T-cell (primary cell): ENCODE measurements at places on chromosomes 7 and 10.
A peak's percentile ranks its signal among the peaks of the same experiment; 100 is the strongest.

- DNase-seq = no peak
- peaks cover 18% of the 10 kb centered on the region for H3K4me1 ChIP-seq
These were observed 60.2 kb downstream of the CHST15 start for GRCh38 chr10:124032971-124033886.

DNA sequence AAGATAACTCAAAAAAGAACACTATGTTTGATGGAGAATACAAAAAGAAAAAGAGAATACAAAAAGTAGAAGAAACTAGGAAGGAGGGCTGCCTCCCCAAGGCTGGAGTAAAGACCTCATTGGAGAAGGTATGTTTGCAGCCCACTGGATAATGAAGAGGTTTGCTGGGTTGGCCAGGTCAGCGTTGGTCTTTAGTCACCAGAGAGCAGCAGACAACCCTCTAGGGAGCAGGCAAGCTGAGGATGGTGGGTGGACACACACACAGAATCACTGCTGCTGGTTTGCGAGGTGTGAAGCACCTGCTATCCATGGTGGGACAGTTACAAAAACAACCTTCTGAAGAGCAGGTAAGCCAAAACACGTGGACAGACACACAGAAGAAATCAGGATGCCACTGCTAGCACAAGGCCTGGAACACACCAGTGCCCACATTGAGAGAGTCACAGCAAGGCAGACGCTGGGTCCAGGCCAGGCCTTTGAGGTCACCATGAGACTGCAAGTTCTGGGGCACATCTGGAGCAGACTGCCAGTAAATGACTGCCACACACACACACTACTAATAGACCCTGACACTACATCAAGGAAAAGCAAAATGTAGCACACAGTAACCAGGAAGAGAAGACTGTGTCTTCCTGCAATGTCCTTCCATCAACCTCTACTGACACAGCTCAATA lies 43.0 kb downstream of the MTERF1 start:
- no peak overlapping the region for H3K4me3 ChIP-seq
- no peaks in the 10 kb centered on the region for H3K36me3 ChIP-seq
- no peak for DNase-seq
- no peak overlapping the region for H3K27ac ChIP-seq

GRCh38 chr10:11610826-11611247 lies 613 bp downstream of the USP6NL start:
- H3K4me3 ChIP-seq = peak overlapping the region; percentile 88
- peaks cover 10% of the 10 kb centered on the region for H3K4me1 ChIP-seq
- peaks cover 5% of the 10 kb centered on the region for H3K27me3 ChIP-seq
- H3K27ac ChIP-seq = no peak overlapping the region

DNA sequence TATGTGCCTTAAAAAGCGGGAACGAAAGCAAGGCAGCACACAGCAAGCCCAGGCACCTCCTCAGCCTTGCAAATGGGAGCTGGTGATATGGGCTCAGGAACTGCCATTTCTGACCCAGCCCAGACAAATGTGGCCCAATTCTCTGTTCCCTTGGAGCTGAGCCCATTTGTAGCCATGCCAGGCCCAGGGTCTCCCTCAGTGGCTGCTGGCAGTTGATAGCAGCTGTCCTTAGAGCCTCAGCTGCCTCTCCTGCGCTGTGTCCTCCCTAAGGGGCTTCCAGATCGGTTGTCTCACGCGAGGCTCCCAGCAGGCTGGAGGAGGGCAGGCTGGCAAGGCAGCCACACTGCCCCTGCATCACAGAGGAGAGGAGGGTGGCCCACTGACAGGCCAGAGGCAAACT lies 275.8 kb downstream of the KCNMA1 start:
- H3K4me1 ChIP-seq = no peaks in the 10 kb centered on the region
- peaks cover 2% of the 10 kb centered on the region for H3K27me3 ChIP-seq
- no peak for DNase-seq
- H3K4me3 ChIP-seq = no peak overlapping the region

DNA sequence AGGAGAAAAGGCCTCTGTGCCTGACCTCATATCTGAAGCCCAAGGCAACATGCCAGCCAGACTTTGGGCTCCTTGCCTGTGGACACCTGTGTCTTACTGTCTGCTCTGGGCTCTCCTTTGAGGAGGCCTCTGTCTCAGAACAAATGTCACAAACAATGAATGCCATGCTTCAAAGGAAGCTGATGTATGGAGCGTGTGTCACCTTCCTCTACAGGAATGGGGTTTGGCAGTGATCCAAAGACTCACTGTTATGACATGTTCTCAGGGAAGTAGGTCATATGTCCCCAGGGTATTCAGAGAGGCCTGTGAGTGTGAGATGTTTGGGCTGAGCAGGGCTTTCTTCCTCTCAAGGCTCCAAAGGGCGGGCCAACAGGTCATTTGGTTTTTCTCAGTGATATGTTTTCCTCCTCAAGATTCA lies 38.4 kb downstream of the PTPRE start:
- peaks cover 8% of the 10 kb centered on the region for H3K27me3 ChIP-seq
- DNase-seq = no peak
- peaks cover 2% of the 10 kb centered on the region for H3K4me1 ChIP-seq
- H3K4me3 ChIP-seq = no peak overlapping the region
- H3K36me3 ChIP-seq = no peaks in the 10 kb centered on the region

DNA sequence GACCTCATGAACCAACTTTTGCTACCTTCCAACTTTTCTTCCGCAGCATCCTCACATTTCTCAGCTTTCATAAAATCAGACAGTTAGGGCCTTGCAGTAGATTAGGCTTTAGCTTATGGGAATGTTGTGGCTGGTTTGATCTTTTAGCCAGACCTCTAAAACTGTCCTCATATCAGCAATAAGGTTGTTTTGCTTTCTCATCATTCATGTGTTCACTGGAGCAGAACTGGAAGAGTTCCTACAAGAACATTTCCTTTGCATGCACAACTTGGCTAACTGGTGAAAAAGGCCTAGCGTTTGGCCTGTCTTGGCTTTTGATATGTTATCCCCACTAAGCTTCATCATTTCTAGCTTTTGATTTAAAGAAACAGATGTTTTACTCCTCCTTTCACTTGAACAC lies 130.0 kb upstream of the LRRTM3 start:
- H3K36me3 ChIP-seq = no peaks in the 10 kb centered on the region
- no peaks in the 10 kb centered on the region for H3K4me1 ChIP-seq
- no peaks in the 10 kb centered on the region for H3K27me3 ChIP-seq
- DNase-seq = no peak
- H3K27ac ChIP-seq = no peak overlapping the region

- H3K27ac ChIP-seq = no peak overlapping the region
- DNase-seq = no peak
- no peaks in the 10 kb centered on the region for H3K4me1 ChIP-seq
These were observed 223.1 kb downstream of the FGFR2 start for GRCh38 chr10:121375172-121375571.

- no peak for DNase-seq
- no peak overlapping the region for H3K27ac ChIP-seq
- H3K4me1 ChIP-seq = no peaks in the 10 kb centered on the region
- H3K36me3 ChIP-seq = no peaks in the 10 kb centered on the region
These were observed 165.3 kb downstream of the PAXIP1 start for GRCh38 chr7:154837622-154838021.

GRCh38 chr10:119006451-119007210 lies 22.9 kb upstream of the NANOS1 start:
- H3K27ac ChIP-seq = no peak overlapping the region
- peaks cover 27% of the 10 kb centered on the region for H3K27me3 ChIP-seq
- H3K36me3 ChIP-seq = no peaks in the 10 kb centered on the region
- H3K4me1 ChIP-seq = no peaks in the 10 kb centered on the region
- no peak overlapping the region for H3K4me3 ChIP-seq

GRCh38 chr7:70159121-70159520 lies 560.8 kb downstream of the AUTS2 start:
- DNase-seq = no peak
- no peak overlapping the region for H3K4me3 ChIP-seq
- H3K36me3 ChIP-seq = no peaks in the 10 kb centered on the region
- H3K27me3 ChIP-seq = no peaks in the 10 kb centered on the region
- no peak overlapping the region for H3K27ac ChIP-seq
- H3K4me1 ChIP-seq = no peaks in the 10 kb centered on the region

DNA sequence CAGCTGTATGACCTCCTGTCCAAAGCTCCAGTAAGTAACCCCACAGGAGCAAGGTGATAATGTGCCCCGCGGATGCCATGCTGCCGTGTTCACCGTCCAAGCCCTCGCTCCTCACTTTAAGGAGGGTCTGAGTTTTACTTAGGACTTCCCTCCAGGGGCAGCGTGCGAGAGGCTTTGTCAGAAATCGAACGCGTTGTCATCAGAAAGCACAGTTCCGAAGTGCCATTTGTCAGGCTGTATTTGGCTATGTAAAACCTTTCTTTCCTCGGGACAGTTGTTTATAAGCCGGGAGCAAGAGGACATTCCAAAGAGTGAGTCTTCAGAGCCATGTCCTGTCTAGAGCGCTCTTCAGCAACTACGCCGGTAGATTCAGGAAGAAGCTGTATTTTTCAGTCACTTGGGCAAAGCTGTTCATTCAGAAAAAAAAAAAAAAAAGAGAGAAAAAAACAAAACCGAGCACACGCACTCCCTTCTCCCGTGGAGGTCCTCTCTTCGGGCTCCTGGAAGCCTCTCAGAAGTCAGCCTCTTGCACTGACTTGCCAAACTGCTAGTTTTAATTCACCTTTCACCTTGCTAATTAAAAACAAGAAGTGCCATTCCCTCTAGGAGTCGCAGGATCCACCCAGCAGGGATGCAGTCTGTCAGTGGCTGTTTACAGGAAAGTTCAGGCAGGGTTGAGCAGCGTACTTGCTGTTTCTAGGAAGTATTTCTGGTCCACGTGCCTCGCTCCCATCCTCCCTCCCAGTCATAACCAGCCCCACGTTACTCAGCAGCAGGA lies at the start of gene SEMA3E:
Gene SEMA3E (minus strand): TSS at position 676 of the 778 bp plus-strand sequence.
- no peak for DNase-seq
- no peak within 1 kb of the TSS for H3K4me3 ChIP-seq
- H3K4me1 ChIP-seq = no peaks in the 10 kb centered on the region
- no peak within 1 kb of the TSS for H3K27ac ChIP-seq
- H3K36me3 ChIP-seq = no peaks in the 10 kb centered on the region
- H3K27me3 ChIP-seq = peaks cover 2% of the 10 kb centered on the region

- H3K4me1 ChIP-seq = no peaks in the 10 kb centered on the region
- no peaks in the 10 kb centered on the region for H3K27me3 ChIP-seq
- DNase-seq = no peak
- H3K4me3 ChIP-seq = no peak overlapping the region
These were observed 1182.0 kb downstream of the CNTNAP2 start for GRCh38 chr7:147298611-147299043.

GRCh38 chr10:103111918-103112877 lies 80.9 kb downstream of the NT5C2 start:
- no peak overlapping the region for H3K4me3 ChIP-seq
- no peak for DNase-seq
- no peaks in the 10 kb centered on the region for H3K27me3 ChIP-seq
- H3K4me1 ChIP-seq = no peaks in the 10 kb centered on the region

- peak overlapping the region; percentile 98 for H3K4me3 ChIP-seq
- H3K4me1 ChIP-seq = peaks cover 13% of the 10 kb centered on the region
- DNase-seq = no peak
These were observed 447 bp upstream of the GPAM start for GRCh38 chr10:112184052-112184371.

- H3K27me3 ChIP-seq = no peaks in the 10 kb centered on the region
- H3K4me3 ChIP-seq = peak overlapping the region; percentile 44
- H3K36me3 ChIP-seq = no peaks in the 10 kb centered on the region
- peaks cover 3% of the 10 kb centered on the region for H3K4me1 ChIP-seq
- peak overlapping the region; percentile 90 for H3K27ac ChIP-seq
These were observed 112.5 kb upstream of the PRSS1 start for GRCh38 chr7:142636751-142637150.

DNA sequence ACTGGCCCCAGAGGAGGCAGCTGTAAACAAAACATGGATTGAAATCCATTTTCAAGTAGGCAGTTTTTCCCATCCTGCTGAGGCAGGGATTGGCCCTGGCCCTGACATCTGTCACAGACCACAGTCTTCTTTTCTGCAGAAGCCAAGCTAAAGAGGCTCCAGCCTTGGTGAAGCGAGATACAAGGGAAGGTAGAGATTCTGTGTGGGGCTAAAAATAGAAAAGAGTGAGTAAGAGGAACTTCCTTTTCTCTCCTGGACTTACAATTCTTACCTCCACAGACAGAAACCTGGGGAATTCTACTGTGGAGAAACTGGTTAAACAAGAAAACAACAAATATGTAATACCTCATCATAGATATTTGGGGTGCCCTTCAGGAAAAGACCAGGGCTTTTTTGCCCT lies 624.8 kb upstream of the FZD8 start:
- H3K4me1 ChIP-seq = no peaks in the 10 kb centered on the region
- no peak overlapping the region for H3K4me3 ChIP-seq
- no peaks in the 10 kb centered on the region for H3K36me3 ChIP-seq
- H3K27ac ChIP-seq = no peak overlapping the region
- no peaks in the 10 kb centered on the region for H3K27me3 ChIP-seq

DNA sequence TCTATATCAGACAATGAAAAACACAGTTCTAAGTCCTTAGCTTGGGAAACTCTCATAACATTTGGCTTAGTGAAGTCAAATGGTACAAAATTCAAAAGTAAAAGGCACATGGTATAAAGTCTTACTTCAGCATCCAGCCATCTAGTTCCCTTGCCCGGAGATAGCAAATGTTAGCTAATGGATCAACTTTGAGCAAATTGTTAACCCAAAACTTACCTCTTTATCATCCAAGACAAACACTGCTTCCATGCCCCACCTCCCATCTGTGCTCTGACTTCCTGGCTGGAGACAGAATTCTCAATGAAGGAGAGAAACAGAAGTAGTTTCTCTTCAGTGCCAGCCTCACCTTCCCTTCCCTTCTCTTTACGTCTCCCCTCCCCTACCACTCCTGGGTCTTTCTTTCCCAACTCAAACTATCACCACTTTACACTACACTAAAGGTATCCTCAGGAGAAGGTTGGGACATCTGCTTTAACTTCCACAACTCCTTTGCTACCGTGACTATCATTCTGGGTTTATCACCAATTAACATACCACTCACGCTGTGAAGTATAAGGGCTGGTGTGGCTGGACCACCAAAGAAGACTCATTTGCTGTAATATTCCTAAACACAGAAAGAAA lies 21.2 kb upstream of the ZNRF2 start:
- no peaks in the 10 kb centered on the region for H3K36me3 ChIP-seq
- H3K4me3 ChIP-seq = no peak overlapping the region
- no peak overlapping the region for H3K27ac ChIP-seq
- no peaks in the 10 kb centered on the region for H3K27me3 ChIP-seq
- no peak for DNase-seq

GRCh38 chr10:119602241-119603095 lies 5.7 kb upstream of the TIAL1 start:
- H3K36me3 ChIP-seq = no peaks in the 10 kb centered on the region
- no peaks in the 10 kb centered on the region for H3K27me3 ChIP-seq
- peak; percentile 7 for DNase-seq
- no peak overlapping the region for H3K27ac ChIP-seq
- H3K4me1 ChIP-seq = peaks cover 5% of the 10 kb centered on the region
- no peak overlapping the region for H3K4me3 ChIP-seq

DNA sequence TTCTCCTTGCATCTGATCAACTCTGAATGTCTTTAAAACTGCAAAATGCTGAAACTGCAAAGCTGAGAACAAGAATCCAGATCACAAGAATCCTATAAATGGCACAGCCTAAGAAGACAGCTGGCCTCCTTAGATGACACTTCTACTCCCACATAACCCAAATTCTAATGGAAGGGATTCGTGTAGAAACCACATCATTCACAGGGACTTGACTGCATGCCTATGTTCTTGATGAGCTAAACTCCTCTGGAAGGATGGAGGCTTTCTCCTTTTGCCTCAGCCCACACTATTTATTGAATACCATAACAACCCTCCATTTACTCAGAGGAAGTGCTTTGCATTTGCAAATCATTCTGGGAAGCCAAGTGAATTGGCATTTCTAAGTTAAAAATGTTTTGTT lies 252.5 kb upstream of the VWC2 start:
- DNase-seq = no peak
- no peak overlapping the region for H3K27ac ChIP-seq
- no peaks in the 10 kb centered on the region for H3K4me1 ChIP-seq
- H3K36me3 ChIP-seq = no peaks in the 10 kb centered on the region
- H3K27me3 ChIP-seq = no peaks in the 10 kb centered on the region
- H3K4me3 ChIP-seq = no peak overlapping the region
